ENCODE measurements at places on chromosomes 6 and 20. TPM values are rescaled to one million over a fixed set of nuclear protein-coding genes. Genes with fewer than 3 reads are reported as not detected.

The EMILIN3 gene
- polyA plus RNA-seq = 8.2 TPM

The CDH26 gene
- polyA plus RNA-seq = 1.7 TPM

The OR10C1 gene
- not detected for polyA plus RNA-seq

- no peak for DNase-seq
These were observed at the start of gene ANGPT4 for GRCh38 chr20:916125-916799. ANGPT4 (minus strand) TSS chr20:916334; CDS start chr20:916214, 120 bp downstream.

DNA sequence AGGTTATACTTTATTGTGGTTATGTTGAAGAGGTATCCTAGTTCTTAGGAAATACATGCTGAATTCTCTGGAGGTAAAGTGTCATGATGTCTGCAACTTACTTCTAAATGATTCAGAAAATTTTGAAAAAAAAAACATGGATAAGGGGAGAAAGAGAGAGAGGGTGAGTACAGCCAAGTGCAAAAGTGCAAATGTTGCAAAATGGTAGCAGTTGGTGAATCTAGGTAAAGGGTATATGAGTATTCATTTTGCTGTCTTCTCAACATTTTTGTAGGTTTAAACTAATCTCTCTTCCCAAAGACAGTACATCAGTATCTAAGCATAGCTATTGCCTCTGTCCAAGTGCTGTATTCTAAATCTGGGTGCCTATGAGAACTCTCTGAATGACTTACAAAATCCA is 579.4 kb upstream of the CHD6 start:
- DNase-seq = no peak

DNA sequence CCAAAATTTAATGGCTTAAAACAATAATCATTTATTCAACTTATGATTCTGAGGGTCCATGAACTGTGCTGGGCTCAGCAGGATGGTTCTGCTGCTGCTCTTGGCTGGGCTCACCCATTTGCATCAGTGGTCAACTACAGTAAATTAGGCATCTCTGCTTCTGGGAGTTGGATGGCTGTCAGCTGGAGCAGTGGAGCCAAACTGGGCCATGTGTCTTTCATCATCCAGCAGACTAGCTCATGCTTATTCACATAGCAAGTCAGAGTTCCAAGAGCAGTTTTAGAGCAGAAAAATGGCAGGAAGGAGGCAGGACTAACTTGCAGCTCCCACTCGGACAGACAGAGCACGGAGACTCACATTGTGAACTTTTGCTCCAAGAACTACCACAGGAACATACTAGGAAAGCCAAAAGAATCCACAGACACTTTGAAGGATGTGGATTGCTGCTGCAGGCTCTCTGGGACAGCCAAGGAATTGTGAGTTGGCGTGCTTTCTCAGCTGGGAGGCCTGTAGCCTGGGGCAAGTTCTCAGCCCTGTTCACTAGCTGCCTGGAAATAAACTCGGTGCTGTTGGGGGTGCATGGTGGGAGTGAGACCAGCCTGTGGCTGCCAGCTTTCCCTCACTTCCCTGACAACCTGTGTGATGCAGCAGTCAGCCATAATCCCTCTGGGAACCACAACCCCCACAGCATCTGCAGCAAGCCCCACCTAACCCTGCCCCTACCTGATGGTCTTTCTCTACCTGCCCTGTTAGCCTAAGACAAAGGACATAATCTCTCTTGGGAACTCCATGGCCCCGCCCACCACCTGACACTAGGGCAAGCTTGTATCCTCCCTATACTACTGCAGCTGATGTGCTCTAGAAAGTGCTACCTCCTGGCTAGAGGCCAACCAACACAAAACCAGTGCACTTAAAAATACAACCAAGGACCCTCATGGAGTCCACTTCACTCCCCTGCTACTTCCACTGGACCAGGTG is 129.0 kb downstream of the JPH2 start:
- no peak for DNase-seq

GRCh38 chr6:34094474-34095135 is 51.3 kb downstream of the GRM4 start:
- DNase-seq = no peak

DNA sequence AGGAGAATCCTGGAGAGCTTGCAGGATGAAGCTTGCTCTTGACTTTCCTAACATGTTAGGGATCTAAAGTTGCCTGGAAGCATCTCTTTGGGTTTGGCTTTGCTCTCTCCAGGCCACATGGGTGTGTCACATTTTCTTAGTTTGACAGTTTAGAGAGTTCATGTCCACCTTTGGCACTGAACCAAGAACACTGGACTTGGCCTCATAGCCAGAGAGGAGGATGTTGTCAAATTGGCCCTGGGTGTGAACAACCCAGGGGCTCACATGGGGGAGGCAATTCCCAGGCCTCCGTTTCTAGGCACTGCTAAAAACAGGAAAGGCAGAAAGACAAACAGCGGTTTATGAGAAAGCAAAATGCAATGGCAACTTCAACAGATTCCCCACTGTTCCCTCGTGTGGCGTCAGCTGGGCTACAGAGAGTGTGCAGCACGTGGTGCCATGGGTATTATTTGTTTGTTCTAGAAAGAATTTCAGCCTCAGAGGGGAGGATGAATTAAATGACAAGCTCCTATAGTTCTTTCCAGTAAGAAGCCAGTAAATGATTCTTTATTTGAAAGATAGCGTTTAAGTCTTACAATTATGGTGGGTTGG is 93.9 kb downstream of the CLIC5 start:
- no peak for DNase-seq

GRCh38 chr6:13013681-13014503 is 297.3 kb downstream of the PHACTR1 start:
- no peak for DNase-seq

GRCh38 chr6:167559675-167560479 is 235.0 kb downstream of the TTLL2 start:
- no peak for DNase-seq

The SPTLC3 gene
- 23.2 TPM for polyA plus RNA-seq

GRCh38 chr6:91462241-91462640 is 875.4 kb upstream of the MAP3K7 start:
- no peak for DNase-seq

- no peak for DNase-seq
These were observed 15.1 kb upstream of the RIPK1 start for GRCh38 chr6:3053231-3053508.

The DEFB132 gene
- polyA plus RNA-seq = not detected

DNA sequence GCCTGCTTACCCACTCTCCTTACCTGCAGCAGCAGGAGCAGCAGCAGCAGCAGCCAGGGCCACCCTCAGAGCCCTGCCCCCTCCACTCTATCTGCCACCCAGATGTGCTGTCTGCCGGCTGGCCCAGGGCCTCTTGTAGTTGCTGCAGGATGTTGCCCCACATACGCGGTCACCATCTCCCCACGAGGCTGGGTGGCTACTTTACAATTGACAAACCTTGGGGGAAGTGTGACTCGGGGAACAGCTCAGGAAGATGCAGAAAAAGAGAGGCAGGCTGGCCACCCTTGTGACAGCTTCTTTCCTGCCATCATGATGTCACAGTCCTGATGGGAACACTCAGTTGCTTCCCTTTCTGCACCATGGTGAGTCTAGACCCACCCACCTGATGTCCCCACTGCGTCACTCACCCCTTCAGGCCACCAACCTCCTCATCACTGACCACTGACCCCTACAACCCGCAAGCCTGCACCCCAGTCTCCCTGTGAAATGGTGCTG is 14.5 kb downstream of the TREM1 start:
- no peak for DNase-seq

The ADTRP gene
- polyA plus RNA-seq = 2.3 TPM

The HRH3 gene
- 0.08 TPM for polyA plus RNA-seq

DNA sequence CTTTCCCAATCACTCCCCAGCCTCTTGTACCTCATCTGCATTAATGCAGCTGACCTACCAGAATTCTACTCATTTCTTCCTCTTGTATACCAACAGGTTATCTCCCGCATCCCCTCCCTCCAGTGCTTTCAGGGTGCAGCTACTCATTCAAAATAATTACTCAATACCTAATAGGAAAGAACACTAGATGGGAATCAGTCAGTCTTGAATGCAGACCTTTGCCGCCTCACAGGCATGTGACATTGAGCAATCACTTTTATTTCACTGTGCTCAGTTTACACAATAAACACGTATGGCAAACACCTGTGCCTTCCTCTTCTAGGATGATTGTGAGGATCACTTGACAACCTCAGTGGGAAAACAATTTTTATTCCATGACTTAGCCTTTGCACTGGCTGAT is 13.3 kb downstream of the ZSCAN31 start:
- DNase-seq = no peak

DNA sequence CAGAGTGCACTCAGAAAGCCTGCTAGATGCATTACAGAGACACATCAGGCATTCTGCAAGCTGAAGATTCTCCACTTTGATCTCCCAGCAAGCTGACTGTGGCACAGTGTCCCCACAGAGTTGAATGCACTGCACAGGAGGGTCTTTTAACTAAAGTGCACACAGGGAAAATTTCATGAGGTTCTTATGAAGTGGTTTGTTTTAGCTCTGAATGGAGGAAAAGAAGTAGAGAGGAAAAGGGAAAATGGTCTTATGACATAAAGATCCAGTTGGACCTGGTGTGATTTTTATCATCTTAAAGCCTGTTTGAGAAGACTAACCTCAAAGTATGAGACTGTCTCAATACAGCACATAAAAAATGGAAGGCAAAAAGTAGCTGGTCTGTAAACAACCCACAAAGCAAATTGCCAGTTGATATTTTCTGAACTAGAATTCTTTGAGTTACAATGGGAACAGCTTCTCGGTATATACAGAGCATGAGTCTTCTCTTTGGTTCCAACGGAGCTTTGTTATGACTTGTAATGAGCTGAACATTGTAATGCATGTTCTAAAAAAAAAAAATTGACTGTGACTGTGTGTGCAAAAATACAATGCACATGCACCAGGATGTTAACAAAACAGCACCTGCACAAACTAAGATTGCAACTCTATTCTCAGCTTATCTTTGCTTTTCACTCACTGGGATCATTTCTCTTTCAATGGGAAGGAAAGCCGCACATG is 383.0 kb upstream of the ID4 start:
- no peak for DNase-seq

The SLC2A10 gene
- 16.9 TPM for polyA plus RNA-seq

- no peak for DNase-seq
These were observed 8.0 kb upstream of the COL21A1 start for GRCh38 chr6:56255349-56255748.

The LY6G6D gene
- polyA plus RNA-seq = 0.65 TPM

GRCh38 chr6:11656491-11656890 is 118.9 kb downstream of the TMEM170B start:
- no peak for DNase-seq

DNA sequence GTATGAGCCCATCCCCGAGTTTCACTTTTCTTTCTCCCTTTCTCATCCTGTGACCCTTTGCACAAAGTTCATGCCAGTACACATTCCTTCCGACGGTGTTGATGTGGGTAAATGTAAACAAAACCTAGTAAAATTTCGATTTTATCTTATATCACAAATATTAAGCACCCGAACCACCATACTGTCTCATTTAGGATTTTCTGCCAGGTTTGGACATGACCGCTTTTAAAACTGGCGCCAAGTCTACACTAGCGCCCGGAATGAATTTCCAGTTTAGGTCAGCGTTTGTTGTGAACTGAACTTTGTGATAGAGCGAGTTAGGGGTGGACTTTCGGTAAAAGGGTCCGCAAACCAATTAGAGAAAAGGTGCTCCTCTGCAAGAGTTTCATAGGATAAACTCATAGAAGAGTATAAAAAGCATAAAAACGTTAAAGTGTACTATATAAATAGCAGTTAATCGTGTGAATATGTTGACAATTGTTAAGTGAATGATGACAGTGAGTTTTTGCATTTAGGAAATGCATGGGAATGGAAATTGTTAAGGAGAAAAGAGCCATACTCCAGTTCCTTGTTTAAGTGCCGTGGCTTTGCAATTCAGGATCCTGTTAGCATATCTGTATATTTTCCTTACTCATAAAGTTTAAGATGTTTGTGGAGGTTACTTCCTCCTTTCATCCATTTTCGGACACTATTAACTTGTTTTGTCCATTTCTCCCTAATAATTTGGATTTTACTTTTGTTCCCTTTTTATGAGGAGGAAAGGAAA is 937 bp downstream of the AKAP7 start:
- DNase-seq = peak; percentile 67

DNA sequence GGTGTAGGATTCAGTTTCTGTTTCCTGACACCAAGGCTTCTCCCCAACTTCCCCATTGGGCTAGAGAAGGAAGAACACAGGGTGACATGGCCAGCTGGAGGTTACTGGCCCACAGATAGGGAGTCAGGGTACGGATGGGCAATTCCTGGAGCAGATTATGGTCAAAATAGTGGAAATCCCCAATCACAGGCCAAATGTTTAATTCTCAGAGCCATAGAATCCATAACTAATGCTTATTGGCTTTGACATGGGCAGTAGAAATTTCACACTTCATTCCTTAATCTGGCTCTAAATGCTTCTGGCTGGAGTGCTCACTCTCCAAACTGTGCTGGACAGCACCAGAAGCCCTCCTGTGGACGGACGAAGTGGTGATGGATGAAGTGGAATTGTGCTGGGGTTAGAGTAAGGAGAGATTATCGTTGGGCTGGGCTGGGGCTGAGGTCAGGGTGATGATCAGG is 887 bp downstream of the SIGLEC1 start:
- no peak for DNase-seq

DNA sequence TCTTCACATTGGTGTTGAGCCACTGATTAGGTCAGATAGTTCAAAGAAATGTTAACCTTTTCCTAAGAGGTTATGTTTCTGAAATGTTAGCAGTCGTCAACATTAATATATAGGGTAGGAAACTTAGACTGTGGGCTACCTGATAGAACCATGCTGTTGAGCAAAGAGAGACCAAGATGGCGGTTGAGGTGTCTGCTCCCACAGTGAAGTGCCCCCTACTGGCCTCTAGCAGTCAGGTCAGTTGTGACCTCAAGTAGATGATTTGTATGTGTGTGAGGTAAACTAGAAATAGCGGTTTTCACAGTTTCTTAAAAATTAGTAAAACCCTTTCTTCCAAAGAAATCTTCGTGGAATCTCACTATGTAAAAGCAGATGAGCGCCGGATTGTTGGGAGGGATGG is 40.3 kb downstream of the MTHFD1L start:
- no peak for DNase-seq

DNA sequence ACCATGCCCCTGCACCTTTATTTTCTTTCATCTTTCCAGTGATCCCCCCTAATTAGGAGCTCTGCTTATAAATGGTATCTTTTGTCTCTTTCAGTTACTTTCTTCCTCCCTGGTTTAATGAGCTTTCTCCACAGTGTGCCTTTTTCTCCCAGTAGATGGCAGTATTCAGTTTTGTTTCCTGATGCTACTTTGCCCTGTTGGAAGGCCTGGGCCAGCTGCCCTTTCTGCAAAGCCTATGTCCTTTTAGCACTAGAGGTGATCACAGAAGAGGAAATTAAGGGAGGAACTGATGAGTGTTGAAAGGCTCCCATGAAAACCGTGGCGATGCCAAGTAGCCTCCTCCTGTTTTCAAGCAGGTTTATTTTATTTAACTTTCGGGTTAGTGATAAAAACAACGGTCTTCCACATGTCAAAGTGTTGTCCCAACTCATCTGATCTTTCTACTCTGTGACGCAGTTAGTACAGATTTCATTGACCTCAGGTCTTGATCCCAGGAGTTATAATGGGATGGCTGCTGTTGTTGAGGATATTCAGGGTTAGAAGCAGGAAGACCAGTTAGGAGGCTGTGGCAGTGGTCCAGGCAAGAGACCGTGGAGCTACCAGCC is 184.2 kb upstream of the BMP2 start:
- DNase-seq = no peak

- DNase-seq = no peak
These were observed 107.3 kb downstream of the GMPR start for GRCh38 chr6:16345449-16346330.
